ENCODE measurements at places on chromosomes 12 and 14.

DNA sequence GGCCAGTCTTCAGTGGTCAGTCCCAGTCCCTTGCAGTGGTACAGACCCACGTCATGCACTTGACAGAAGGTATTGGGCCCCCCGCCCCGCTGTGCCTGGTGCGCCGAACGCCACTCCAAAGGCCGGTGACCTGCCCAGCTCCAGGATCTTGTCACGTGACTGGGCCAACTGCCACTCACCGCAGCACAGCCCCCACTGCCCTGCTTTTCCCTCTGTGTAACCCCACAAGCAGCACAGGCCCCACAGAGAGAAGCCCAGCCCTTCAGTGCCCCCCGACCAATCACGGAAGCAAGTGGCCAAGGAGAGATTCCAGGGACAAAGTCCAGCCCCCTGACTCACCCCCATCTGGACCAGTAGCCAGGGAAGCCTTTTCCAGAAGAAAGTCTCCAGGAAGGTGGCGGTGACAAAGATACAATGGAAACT is 498 bp downstream of the GPR132 start:
- DNase-seq = no peak

GRCh38 chr14:76313303-76313702 is 62.6 kb upstream of the ESRRB start:
- DNase-seq = no peak

DNA sequence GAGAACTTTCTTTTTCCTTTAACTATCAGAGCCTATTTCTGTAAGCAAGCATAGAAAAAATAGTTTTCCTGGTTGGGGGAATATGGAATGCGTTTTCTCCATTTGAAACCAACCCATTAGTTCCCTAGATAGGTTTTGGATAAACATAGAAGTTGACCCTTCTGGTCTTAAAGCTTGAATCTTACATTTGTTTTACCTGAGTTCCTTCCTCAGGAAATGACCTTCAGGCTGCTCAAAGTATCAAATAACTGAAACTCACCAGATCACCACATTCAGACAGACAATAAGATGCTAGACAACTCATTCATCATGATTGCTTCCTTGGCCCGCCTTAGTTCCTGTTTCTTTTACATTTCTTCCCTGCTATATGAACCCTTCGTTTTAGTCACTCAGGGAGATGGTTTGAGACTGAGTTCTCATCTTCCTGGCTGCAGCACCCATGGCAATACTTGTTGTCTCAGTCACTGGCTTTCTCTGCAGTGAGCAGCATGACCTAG is 52.2 kb downstream of the LRP6 start:
- no peak for DNase-seq

DNA sequence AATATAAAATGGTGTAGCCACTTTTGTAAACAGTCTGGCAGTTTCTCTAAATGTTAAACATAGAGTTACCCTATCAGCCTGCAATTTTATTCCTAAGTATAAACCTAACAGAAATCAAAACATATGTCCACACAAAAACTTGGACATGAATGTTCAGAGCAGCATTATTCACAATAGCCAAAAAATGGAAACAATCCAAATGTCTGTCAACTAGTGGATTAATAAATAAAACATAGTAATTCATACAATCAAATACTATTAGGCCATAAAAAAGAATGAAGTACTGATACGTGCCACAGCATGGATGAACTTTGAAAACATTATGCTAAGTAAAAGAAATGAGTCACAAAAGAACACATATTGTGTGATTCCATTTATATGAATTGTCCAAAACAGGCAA is 196.5 kb downstream of the NUAK1 start:
- DNase-seq = no peak

All from neuronal stem cell (in vitro differentiated cells).